T-cell (primary cell): ENCODE measurements at places on chromosomes 12 and 14. TPM values are rescaled to one million over a fixed set of nuclear protein-coding genes. Genes with fewer than 3 reads are reported as not detected.

Gene MSRB3
- total RNA-seq: 0.33 TPM

Gene BMP4
- 0.21 TPM for total RNA-seq

Gene SLC35E3
- 10.0 TPM for total RNA-seq

Gene UNC119B
- 22.6 TPM for total RNA-seq

Gene COQ5
- 23.4 TPM for total RNA-seq

Gene C12orf54
- total RNA-seq: not detected

Gene KCNK10
- total RNA-seq: not detected

Gene KRT80
- 0.12 TPM for total RNA-seq

Gene TMPRSS12
- not detected for total RNA-seq

Gene CLEC1B
- total RNA-seq: not detected

Gene MAP3K9
- 6.7 TPM for total RNA-seq

Gene RHOF
- total RNA-seq: 137 TPM
